Motor neuron (in vitro differentiated cells): ENCODE measurements at places on chromosomes 3 and 15. TPM values are rescaled to one million over a fixed set of nuclear protein-coding genes. Genes with fewer than 3 reads are reported as not detected.

The CDCP1 gene
- 0.24 and 0.39 TPM in 2 replicates for total RNA-seq

The EPM2AIP1 gene
- total RNA-seq, result 6.5 and 7.4 TPM in 2 replicates

DNA sequence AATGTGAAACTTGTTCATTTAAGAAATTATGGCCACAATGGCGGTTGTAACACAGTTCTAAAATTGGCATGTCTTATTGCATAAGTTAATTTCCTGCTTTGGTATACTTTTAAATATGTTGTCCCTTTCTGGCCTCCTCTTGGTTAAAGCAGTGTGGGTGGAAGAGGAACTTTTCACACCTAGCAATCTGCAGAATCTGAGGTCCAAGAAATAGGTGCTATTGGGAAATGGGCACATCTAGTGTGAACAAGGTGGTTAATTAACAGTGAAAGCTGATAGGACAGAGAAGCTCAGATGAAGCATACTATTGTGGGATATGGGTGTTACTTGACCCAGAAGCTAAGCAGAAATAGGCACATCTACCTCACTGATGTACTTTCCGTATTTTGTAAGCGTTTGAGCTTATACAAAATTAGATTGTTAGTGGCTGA lies 10.6 kb downstream of the CMC1 start:
- ATAC-seq, result no peak

- no peak for ATAC-seq
These were observed 62.9 kb upstream of the LRRFIP2 start for GRCh38 chr3:37237252-37237651.

- ATAC-seq, result no peak
These were observed 70.4 kb upstream of the C15orf39 start for GRCh38 chr15:75131269-75131643.

The COL8A1 gene
- total RNA-seq, result 139 and 156 TPM in 2 replicates

DNA sequence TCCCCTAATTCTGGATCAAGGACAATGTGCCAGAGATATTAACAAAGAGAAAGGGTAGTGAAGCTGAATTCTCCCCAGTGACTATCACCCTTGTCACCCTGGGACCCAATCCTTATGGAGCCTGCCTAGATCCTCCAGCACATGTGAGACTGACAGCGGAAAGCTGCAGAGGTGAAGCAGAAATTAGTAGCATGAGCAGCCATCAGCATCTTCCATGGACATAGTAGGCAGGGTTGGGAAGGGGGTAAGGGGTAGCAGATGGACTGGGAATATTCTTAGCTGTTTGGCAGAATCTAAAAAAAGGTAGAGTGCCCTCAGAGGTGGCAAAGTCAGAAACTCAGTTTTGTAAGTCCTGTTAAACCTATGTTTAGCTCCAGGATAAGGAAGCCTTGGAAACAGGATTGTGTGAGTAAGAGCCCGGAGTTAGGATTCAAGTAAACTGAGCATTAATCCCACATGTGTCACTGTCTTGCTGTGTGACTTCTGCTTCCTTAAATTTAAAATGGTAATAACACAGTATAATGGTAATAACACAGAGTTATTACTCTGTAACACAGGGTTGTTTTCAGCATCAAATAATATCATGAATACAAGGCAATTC lies 14.5 kb downstream of the GOLIM4 start:
- ATAC-seq, result no peak

DNA sequence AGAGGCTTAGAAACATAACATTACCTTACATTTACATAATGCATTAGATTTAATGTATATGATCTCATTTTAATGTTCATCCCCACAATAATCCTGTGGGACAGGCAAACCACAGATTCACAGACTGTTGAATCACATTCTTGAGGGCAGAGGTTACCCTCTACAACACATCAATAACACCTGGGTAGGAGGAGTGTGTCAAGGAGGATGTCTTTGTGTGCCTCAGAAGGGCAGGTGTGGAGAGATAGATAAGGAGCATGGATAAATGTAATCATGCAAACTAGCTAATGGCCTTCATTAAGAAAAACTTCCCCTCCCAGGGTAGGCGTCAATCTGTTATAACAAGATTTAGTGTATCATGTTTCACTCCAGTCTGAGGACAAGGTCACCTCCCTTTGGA lies 12.9 kb upstream of the MB21D2 start:
- peak; percentile 93 for ATAC-seq

DNA sequence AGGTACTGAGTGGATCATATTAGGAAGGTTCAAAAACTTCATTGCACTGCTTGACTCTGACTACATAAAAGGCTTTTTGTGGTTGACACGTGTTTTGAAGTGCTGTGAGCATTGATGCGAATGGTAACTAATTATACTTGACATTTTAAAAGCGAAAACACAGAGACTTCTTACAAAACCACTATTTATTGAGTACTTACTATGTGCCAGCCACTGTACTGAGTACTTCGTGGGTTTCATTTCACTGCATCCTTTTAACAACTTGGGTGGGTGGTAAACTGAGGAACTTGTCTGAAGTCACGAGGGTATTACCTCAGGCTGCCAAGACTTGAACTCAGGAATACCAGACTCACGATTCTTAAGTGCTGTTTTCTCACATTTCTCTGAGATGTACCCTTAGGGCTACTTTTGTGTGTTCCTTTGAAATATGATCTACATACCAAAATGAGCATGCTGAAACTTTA lies 45.3 kb upstream of the PPP4R2 start:
- ATAC-seq, result no peak

GRCh38 chr3:169342652-169343505 lies 320.6 kb downstream of the MECOM start:
- no peak for ATAC-seq

DNA sequence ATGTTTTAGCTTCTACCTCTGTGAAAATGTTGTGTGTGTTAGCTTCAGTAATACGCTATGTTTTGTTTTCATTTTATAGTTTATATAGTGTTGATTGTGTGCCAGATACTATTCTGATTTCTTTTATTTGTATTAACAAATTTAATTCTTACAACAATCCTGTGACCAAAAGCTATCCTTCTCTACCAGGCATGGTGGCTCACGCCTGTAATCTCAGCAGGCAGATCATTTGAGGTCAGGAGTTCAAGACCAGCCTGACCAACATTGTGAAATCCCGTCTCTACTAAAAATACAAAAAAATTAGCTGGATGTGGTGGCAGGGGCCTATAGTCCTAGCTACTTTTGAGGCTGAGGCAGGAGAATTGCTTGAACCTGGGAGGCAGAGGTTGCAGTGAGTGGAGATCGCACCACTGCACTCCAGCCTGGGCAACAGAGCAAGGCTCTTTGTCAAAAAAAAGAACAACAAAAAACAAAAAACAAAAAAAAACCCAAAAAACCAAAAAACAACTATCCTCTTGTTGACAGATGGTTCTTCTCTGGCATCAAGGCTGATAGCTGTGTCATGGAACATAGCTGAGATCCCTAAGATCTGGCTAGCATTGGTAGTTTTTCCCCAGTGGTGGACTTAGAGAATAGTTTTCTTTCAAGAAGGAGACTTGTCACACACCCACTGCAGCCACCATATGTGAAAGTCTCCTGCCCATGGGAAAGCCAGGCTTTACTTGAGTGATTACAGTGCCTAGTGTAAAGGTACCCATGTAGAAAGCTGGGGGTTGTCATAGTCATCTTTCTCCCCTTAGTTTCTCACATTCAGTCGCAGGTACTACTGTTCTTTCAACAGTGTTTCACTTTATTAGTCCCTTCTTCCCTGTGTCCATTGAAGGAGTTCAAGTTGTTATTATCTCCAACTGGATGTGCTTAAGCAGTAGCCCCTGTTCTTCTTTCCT lies 116.5 kb downstream of the UBE2E2 start:
- ATAC-seq, result no peak

The KY gene
- total RNA-seq, result 0.60 and 0.81 TPM in 2 replicates

- peak; percentile 23 for ATAC-seq
These were observed 39.2 kb upstream of the BCL2A1 start for GRCh38 chr15:80010131-80010673.

The WDR93 gene
- total RNA-seq, result 0.16 and 0.20 TPM in 2 replicates

GRCh38 chr15:84816694-84817465 lies at the start of gene ALPK3:
Gene ALPK3, plus strand, starts transcription at chr15:84817356. Its CDS starts 97 bp downstream, at chr15:84817453.
- ATAC-seq, result peak; percentile 63

The ARHGAP11A gene
- 22.5 and 22.6 TPM in 2 replicates for total RNA-seq

- no peak for ATAC-seq
These were observed 7.7 kb downstream of the CXCR6 start for GRCh38 chr3:45950686-45951600.

DNA sequence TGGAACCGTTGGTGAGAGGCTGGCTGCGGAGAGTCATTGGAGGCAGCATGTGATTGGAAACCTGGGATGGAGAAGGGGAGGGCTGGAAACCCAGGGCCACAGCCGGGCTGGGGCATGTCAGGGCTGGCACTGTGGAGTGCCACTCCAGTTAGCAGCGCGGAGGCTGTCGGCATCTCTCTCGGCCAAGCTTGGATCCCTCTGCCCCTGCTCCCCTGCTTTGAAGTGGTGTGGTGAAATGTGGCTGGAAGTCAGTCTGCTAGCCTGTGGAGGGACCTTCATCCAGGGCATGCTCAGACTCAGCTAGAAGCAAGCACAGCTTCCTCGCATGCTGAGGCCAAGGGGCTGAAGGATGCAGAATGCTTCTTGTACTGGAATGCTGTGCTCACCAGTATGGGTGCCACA lies 13.5 kb downstream of the SLCO3A1 start:
- peak; percentile 17 for ATAC-seq

The TTLL13 gene
- total RNA-seq, result 0.66 and 0.83 TPM in 2 replicates

DNA sequence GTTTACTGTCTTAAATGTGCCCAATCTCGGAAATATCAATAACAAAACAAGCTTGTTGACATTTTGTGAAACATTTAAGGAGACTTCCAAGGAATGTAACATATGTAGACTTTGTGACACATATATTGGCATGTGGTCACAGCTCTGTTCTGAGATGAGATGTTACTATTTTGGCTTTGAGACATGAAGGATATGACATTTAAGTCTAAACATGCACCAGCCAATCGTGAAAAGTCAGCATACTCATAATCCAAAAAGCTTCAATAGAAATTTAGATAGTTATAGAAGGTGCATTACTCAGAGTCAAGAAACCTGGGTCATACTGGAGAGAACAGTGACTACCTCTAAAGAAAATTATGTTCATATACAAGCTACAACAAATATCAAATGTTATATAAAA lies 13.4 kb downstream of the COMMD2 start:
- ATAC-seq, result no peak

The PLXNA1 gene
- 28.4 and 29.5 TPM in 2 replicates for total RNA-seq

DNA sequence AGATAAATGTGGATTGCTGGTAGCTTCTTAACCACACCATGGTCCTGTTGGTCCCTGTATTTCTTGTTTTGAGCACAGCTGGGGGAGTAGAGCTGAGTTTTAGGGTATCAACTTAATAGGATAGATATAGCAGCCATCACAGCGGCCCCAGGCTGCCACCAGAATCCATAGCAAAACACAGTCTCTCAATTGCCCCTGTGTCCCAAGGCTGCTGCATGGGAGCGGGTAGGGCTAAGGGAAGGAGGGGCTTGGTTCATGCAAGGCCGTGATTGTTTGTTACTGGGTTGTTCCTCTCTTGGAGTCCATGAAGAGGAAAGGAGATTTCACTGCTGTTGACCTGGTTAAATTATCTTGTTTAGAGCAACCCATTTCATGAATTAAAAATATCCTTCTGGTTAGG lies 22.1 kb downstream of the ARNT2 start:
- ATAC-seq, result no peak

GRCh38 chr3:44987332-44987731 lies 11.3 kb downstream of the EXOSC7 start:
- peak; percentile 48 for ATAC-seq
